Stimulated activated naive CD8-positive, alpha-beta T cell treated with anti-CD3 and anti-CD28 coated beads, Interleukin-15, Interleukin-2, amounts not matched to agents 100 U/mL and 50 U/mL, for 24 hours (primary cell): ENCODE measurements at places on chromosomes 2 and 18.

DNA sequence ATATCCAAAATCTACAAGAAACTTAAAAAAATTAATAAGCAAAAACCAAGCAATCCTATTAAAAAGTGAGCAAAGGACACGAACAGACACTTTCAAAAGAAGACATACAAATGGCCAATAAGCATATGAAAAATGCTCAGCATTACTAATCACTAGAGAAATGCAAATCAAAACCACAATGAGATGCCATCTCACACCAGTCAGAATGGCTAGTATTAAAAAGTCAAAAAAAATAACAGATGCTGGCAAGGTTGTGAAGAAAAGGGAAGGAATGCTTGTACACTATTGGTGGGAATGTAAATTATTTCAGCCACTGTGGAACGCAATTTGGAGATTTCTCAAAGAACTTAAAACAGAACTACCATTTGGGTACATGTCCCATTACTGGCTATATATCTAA lies 128.8 kb upstream of the SESTD1 start:
- no peak for DNase-seq

DNA sequence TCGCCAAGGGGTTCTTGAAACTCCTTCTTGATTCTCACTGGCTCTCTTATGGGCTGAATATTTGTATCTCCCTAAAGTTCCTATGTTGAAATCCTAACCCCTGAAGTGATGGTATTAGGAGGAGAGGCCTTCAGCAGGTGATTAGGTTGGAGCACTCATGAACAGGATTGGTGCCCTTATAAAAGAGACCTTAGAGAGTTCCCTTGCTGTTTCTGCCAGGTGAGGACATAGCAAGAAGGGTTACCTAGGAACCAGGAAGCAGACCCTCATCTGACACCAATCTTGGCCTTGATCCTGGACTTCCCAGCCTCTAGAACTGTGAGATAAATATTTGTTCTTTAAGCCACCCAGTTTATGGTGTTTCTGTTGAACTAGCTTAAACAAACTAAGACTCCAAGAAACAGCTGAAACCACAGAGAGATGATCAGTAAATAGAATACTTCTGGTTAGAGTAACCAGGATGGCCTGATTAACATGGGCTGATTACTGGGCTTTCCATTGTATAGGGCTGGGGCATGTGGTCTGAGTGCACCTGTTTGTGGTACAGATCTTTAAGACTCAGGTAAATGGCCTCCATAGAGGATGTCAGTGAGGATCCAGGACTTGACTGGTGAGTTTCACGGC lies 7.7 kb upstream of the CDC42EP3 start:
- no peak for DNase-seq

DNA sequence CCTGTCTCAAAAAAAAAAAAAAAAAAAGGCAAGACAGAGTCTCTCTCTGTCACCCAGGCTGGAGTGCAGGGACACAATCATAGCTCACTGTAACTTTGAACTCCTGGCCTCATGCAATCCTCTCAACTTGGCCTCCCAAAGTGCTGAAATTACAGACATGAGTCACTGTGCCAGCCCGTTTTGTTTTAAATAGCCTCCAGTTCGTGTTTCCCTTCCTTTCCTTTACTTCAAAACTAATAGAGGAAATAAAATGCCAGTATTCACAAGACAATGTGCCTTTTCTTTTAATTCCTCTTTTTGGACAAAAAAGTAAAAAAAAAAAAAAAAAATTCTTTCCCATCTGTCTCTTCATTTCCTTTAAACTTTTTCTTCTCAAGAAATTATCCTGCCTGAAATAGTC lies 54.5 kb upstream of the ACMSD start:
- no peak for DNase-seq

DNA sequence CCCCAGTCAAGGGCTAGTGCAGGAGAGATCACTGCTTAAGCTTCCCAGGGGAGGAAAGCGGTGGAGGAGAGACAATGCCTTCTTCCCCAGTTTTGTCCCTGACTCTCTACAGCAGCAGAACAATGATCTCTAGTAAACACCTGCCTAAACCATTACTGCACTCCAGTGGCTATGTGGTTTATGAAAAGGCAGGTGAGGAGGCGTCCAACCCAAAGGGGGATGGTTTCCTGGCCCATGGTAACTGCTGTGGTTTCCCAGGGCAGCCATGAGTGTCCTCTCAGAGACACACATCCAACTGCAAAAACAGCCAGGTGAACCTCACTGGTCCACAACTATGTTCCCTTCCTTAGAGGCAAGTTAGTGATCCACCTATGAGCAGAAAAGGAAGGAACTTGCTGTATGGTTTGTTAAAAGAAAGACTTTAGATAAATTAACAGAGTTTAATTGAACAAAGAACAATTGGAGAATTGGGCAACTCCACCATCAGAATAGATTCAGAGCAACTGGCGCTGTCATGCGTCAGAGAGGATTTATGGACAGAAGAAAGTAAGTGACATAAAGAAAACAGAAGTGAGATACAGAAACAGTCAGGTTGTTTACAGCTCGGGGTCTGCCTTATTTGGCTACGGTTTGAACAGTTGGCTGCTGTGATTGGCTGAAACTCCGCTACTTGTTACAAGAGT lies 4.8 kb upstream of the TTC39C start:
- DNase-seq = no peak

DNA sequence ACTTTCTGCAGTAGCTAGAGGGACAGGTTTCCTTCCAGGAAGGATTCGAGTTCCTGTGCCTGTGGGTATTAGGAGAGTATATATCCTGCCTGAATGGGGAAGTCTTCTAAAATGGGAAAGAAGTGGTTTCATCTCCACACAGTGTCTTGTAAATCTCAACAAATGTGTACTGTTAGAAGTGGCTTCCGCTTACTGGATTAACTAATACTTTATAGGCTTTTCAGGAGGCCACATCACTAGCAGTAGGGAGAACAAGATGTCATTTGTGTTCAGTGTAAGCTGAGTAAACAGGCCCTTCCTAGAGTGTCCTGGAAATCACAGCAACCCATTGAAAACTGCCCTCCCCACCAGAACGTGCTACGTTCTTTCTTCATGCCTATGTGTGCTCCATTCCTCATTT lies 12.5 kb upstream of the POLR1B start:
- DNase-seq = no peak

- no peak for DNase-seq
Measured at GRCh38 chr2:240341064-240341463, 94.4 kb upstream of the GPC1 start.

GRCh38 chr18:70216788-70217187 lies 11.3 kb upstream of the RTTN start:
- DNase-seq = no peak

GRCh38 chr18:3914109-3914508 lies 464.1 kb downstream of the TGIF1 start:
- no peak for DNase-seq

- DNase-seq = no peak
Measured at GRCh38 chr18:1618364-1618763, 713.7 kb downstream of the ADCYAP1 start.

DNA sequence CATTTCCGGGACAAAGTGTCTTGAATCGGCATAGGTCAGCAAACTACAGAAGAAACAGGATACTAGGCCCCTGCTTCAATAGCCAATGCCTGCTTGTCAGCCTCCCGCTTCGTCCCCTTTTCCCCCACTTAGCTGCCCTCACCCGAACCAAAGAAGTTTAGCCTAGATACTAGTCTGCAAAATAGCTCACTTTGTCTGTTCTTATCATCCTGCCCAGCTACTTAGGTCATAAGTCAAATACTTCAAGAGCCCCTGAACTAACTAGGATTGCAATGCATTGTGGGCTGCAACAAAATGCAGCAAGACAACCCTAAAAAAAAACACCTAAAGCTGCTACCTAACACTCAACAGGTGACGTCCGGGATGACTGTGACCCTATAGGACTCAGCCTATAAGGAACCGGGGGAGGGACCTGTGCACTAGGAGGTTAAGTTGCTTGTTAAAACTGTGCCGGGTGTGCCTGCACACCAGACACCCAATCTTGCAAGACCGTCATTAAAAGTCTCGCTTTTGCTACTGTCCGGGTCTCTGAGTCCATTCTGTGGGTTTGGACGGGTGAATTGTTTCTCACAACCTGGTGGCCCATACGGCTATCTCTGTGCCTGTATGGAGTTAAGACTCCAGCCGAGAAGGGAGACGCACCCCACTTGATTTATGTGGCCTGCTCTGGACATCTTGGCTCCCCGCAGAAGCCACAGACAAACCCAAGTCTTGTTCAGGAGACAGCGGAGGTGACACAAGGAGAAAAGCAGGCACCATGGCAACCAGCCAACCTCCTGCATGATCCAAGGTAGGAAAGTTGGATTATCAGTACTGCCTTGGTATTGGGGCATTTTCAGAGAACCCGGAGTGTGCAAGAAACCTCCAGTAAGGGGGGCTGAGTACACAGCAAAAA lies 105.9 kb downstream of the HIBCH start:
- no peak for DNase-seq

DNA sequence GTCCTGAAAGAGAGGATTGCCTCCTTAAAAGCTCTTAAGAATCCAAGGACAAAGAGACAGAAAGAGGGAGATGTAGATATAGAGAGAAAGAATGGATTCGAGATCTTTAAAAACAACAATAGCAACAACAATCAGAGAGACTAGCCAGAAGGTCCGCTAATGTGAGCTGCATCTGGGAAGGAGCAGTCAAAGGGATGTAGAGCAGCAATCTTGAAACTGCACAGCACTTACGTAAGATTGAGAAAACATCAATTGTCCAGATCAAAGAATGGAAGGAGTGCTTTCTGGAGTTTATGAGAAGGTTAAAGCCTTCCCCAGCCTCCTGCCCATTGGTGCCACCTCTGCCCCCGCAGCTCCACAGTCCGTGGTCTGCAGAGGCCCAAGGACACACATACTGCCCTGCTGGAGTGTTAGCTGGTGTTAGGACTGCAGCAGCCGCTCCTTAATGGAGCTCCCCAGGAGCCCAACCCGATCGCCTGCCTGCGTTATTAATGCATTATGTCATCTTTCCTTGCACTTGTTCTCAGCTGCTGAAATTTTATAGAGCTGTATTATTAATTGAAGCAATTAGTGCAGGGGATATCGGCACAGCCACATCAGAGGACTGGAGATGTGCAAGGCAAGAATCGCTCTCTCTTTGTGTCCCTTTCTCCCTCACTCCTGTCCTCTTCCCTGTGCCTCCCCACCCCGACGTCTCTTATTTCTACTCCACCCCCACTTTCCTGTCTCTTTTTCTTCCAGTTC lies 94.2 kb upstream of the STPG4 start:
- no peak for DNase-seq

DNA sequence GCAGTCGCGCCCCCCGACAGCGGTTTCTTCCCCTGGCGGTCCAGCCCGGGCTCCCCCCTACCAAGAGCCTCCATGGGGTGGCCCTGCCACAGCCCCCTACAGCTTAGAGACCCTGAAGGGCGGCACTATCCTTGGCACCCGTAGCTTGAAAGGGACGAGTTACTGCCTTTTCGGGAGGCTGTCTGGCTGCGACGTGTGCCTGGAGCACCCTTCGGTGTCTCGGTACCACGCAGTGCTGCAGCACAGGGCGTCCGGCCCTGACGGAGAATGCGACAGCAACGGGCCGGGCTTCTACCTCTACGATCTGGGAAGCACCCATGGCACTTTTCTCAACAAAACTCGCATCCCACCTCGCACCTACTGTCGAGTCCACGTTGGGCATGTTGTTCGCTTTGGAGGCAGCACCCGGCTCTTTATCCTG lies 475 bp downstream of the SLC4A1AP start:
- no peak for DNase-seq

- DNase-seq = peak; percentile 1
Measured at GRCh38 chr18:48825101-48825745, 125.5 kb downstream of the SMAD7 start.

DNA sequence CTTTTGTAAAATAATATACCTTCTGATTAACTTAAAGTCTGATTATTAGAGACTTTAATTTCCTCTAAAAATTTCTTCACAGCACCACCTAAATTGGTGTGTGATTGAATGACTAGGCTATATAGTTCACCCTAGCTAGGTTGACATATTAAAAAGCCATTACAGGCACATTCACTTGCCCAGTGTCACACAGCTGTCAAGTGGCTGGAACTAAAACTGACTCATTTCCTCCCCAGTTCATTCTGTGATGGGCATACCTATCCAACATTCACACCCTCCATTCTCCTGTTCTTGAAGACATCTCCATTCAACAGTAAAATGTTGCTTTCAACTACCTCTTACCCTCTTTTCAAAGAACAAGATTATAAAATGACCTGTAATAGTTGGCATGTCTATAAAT lies 334.5 kb downstream of the ARHGAP15 start:
- no peak for DNase-seq

GRCh38 chr18:8051453-8051852 lies 484.3 kb downstream of the PTPRM start:
- DNase-seq = no peak

GRCh38 chr18:44841752-44842587 lies 161.3 kb downstream of the SETBP1 start:
- DNase-seq = no peak

GRCh38 chr2:227412877-227413276 lies 25.1 kb upstream of the SCYGR1 start:
- no peak for DNase-seq

- no peak for DNase-seq
Measured at GRCh38 chr18:8469544-8470130, 139.6 kb upstream of the RAB12 start.

- no peak for DNase-seq
Measured at GRCh38 chr18:32469190-32469651, 1.5 kb downstream of the GAREM1 start.

GRCh38 chr2:3634596-3635121 lies 23.3 kb upstream of the ALLC start:
- DNase-seq = no peak

DNA sequence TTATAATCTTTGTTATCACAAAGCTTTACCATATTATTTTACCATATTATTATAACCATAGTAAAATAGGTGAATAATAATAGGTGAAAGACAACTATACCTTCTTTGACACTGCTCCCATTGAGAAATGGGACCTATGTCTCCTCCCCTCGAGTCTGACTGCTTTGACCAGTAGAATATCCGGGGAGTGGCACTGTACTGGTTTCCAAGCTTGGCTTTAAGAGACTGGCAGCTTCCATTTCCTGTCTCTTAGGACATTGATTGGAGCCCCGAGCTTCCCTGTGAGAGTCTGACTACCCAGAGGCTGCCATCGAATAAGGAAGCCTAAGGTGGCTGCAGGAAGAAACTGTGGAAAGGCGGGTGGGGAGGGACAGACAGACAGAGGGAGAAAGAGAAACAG lies 40.1 kb upstream of the PLEKHM3 start:
- DNase-seq = no peak

- no peak for DNase-seq
Measured at GRCh38 chr2:16932826-16933225, 267.2 kb upstream of the CYRIA start.

- no peak for DNase-seq
Measured at GRCh38 chr2:216922175-216922780, 62.4 kb upstream of the TNP1 start.

GRCh38 chr2:119005051-119005450 lies 63.1 kb downstream of the MARCO start:
- no peak for DNase-seq
